BJ (cell line): ENCODE measurements at places on chromosomes 16 and 17. TPM values are rescaled to one million over a fixed set of nuclear protein-coding genes. Genes with fewer than 3 reads are reported as not detected.

- peak; percentile 22 for DNase-seq
Measured at GRCh38 chr16:80583466-80583865, 42.7 kb downstream of the DYNLRB2 start.

GRCh38 chr16:2325181-2325580, 15.3 kb downstream of the ABCA3 start:
- no peak for DNase-seq

- no peak for DNase-seq
Measured at GRCh38 chr16:28604186-28604565, 5.7 kb downstream of the SULT1A1 start.

DNA sequence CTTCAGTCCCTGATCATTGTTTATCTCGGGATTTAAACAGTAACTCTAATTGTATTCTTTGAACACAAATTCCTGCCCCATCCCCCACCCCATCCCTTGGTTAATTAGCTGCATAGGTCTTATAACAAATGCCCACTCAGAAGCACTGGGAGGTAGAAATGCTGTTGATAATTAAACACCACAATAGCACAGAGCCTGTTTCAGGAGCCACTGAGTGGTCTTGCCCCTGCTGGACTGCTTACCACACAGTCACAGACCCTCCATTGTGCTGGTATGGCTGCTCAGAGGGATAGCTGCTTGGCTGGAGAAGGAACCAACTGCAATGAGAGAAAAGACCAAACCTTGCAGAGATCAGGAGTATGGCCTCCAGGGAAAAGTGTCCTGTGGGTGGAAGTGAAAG, 214.1 kb downstream of the ANKFN1 start:
- DNase-seq = no peak

GRCh38 chr16:81695321-81696165, 83.5 kb upstream of the PLCG2 start:
- DNase-seq = no peak

DNA sequence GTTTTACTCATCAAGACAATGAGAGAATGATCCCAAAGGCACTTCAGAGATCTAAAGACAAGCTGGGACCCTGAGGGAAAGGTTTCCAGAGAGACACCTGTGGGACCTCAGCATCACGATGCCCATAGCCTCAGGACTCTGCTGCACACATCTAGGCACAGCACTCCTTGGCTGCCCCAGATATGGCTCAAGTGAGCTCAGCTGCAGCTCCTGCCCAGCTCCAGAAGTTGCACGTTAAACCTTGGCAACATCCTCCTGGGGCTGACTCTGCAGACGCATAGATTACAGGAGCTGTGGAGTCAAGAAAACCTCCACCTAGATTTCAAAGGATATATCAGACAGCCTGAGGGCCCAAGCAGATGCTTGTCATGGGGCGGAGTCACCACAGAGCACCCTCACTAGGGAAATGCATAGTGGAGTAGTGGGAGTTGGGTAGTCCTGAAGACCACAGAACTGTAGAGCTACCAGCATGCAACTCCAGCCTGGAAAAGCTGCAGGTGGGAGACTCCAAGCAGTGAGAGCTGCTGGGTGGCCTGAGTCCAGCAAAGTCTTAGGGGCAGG, 582.0 kb downstream of the CDH11 start:
- DNase-seq = no peak

- no peak for DNase-seq
Measured at GRCh38 chr17:48498164-48498850, 32.5 kb downstream of the HOXB1 start.

DNA sequence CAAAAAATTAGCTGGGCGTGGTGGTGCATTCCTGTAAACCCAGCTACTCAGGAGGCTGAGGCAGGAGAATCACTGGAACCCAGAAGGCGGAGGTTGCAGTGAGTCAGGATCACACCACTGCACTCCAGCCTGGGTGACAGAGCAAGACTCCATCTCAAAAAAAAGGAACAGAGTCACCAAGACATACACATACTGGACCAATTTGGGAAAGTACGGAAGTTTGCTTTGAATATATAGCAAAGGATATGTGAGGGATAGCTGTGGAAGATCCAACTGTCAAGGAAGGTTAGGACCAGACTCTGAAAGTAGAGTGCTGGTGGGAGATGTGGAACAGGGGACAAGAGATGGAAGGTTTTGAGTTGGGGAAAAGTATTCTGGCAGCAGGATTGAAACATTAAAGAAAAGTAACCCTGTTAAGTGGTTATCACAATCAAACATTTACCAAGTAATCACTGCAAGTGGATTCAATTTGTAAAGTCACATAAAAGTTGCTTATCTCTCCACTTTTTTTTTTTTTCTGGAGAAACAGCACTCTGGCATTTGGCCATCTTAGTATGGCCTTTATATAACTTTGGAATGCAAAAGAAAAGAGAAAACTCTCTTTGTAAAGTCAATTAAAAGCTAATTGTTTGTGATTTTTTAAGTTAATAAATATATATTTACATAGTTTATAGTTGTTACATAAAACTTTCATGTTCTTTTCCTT, 259.4 kb upstream of the TBX2 start:
- no peak for DNase-seq

DNA sequence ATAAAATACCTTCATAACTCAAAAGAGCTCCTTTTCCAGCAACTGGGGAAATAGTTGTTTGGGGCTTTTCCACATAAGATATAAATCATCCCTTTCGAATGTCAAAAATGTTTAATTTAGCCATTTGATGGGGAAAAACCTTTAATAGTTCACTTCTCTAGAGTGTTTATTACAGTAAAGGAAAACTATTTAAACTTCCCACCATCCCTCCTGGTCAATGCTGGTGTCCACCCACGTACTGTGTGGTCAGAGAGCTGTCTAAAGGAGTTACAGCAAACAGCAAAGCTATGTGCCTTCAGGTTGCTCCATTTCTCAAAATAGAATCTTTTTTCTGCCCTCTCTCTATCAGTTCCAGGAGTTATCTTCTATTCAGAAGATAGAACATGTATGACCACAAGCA, 33.5 kb downstream of the KANSL1 start:
- DNase-seq = peak; percentile 47

- no peak for DNase-seq
Measured at GRCh38 chr16:26645614-26646013, 421.1 kb upstream of the C16orf82 start.

GRCh38 chr16:30947859-30948666, 805 bp upstream of the ORAI3 start:
- peak; percentile 87 for DNase-seq

- DNase-seq = no peak
Measured at GRCh38 chr17:69749911-69750310, 325.1 kb upstream of the KCNJ16 start.

DNA sequence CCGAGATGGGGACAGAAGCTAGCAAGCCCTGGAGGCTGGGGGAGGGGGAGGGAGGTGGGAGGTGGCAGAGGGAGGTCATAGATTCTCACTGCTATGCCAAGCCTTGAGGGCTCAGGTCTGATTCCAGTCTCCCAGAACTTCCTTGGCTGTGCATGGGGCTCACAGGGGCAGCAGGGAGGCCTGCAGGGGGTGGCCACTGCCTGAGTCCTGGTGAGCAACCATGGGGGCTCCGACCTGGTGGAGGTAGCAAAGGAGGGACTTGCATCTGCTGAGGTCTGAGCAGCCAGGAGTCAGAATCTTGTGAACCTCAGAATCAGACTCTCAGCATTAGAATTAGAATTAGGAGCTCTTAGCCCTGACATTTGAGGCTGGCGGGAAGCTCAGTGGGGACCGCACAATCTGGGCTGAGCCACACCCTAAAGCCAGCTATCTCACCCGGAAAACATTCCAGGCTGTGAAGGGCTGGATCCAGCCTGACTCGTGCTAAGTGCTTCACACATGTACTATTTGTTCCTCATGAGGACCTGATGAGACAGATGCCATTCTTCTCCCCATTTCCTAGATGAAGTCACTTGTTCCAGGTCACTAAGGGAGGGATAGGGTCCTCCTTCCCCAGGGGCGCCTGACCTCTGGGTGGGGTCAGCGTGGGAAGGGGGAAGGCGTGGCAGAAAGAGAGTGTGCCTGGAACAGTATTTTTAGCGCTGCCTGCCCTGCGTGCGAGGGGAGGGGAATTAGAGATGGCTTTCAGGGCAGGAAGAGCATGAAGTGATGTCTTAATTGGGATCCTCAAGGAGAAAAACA, 17.3 kb upstream of the KCNJ12 start:
- no peak for DNase-seq

DNA sequence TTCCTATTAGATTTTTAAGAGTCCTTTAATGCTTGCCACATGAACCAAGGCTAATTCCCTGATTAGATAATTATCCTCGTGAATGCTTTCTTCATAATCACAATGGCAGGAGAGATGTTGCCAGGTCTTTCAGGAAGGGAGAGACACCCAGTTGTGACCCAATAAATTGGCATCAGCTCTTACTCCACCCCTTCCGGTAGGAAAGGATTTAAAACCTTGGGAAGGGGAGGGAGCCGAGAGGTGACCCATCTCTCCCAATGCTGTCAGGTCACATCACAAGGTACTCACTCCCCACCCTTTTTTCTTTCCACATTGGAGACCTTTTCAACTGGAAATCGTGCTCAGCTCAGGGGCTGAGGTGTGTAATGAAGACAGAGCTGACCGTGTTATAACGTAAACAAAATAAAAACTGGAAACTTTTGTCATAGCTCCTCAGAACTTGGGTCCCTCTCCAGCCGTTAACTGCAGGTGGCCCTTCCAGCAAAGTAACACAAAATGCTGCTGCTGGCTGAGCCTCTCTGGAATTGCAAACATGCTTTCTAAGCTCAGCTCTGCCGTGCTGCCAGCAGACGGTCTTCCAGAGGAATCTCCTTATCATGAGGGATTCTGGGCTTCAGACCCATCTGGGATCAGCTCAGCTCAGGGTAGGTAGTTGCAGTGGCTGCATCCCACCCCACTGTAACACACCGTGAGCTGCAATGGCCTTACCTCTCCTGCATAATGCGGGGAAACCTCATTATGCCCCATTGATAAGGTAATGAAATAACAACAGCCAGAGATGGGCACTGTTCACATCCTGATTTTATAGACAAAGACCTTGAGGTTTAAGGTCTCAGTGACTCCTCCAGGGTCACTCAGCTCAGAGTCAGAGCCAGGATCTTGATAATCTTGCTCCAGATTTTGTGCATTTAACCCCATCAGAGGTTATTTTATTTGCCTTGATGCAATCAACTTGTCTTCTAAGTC, 15.6 kb downstream of the TMEM100 start:
- DNase-seq = no peak

DNA sequence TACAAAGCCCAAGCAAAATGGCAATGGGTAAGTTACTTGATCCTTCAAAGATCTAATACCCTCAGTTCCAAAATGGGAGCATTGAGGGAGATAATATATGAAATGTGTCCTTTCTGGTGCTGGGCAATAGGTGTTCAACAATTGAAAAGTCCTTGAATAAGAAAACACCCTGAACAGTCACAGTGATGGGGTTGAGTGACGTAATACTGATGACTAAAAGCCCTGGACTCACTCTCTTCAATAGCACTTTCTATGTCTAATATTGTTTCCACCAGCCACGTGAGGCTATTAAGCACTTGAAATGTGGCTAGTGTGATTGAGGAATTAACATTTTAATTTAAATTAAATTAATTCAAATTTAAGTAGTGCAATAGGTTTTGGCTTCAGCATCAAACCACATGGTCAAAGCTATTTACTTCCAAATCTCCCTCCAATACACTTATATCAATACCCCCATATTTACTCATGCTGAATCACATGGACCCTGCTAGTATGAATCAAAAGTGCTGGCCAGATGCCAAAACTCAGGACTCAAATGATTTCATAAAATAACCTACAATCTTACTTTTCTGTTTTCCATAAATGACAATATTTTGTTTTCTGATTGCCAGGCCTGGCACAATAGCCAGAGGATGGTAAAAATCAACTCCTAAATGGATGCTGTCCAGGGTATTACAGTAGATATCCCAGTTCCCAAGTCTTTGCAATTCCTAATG, 516.2 kb downstream of the HAPSTR1 start:
- DNase-seq = no peak

GRCh38 chr17:76935331-76935730, 67.1 kb downstream of the MGAT5B start:
- peak; percentile 26 for DNase-seq

- DNase-seq = peak; percentile 46
Measured at GRCh38 chr17:64115822-64116534, 14.0 kb downstream of the ERN1 start.

DNA sequence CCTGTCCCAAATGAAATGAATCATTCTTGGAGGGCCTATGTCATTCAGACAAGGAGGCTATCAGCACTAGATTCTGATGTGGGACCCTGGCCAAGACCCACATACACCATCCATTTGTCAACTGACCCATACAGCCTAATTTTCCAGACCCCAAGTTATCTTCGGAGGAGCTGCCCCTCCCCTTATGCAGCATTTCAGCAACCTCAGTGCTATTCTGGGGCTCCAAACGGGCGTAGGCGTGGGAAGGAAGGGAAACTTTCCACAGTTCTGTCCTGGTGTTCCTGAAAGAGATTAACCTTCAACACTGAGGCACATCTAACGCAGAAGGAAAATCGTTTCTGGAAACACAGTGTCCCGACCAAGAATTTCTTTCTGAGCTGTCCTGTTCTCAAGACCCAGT, 86.7 kb downstream of the MYH11 start:
- no peak for DNase-seq

DNA sequence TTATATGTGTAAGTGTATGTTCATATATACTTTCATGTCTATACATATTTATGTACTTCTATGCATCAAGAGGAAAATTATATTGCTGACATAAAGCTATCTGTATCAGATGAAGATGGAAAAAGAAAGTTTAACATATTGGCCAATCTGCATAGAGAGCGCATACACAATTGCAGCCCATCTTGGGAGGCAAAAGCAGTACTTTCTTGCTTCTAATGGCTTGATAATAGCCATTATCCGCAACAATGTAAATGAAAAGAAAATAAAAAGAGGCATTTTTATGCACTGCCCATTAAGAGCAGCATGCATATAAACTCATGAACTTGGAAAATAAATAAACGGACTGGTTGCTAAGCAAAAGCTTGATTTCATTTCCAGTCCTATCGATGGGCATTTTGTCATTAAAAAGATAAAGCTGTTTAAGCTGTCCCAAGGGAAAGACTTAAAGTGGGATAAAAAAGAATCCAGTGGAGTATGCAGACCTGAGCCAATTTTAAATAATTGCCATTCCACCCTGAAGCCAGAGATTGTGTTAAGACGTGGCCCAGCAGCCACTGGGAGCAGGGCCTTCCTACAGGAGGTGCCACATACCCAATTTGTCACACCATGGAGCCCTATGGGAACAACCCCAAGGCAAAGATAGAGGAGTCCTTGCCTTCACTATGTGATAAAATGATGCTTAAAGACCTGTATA, 183.6 kb upstream of the CDH11 start:
- no peak for DNase-seq

- no peak for DNase-seq
Measured at GRCh38 chr16:12781777-12782176, 21.9 kb downstream of the CPPED1 start.

DNA sequence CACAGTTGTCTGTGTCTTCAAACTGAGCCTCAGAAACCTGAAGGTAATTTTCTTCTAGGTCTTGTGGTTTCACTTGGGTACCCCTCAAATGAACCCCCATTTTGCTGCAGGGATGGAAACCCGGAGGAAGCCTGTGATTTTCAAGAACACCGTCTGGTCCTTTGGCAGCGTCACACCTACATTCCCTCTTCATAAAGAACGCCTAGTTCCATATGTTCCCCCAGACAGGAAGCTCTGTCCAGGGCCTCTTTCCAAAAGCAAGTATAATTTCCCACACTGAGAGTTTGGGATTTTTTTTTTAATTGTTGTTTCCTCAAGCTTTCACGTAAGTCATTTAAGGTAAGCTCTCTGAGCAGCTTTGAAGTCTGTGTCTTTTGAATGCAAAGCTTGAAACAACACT, 515.0 kb downstream of the TMEM114 start:
- DNase-seq = no peak

Gene FOXO3B
- 3.4 and 5.8 TPM in 2 replicates for polyA plus RNA-seq

Gene CCT6B
- 1.4 and 2.8 TPM in 2 replicates for polyA plus RNA-seq

Gene GPR179
- 0.01 TPM in 1 of 2 replicates, not detected in the other for polyA plus RNA-seq

Gene SOX15
- 0.34 and 0.49 TPM in 2 replicates for polyA plus RNA-seq
